Right renal pelvis (tissue), 4 donors: ENCODE measurements at places on chromosomes 6 and 20. TPM values are rescaled to one million over a fixed set of nuclear protein-coding genes. Genes with fewer than 3 reads are reported as not detected.

HSPA1A gene
- polyA plus RNA-seq: 114 TPM

GRCh38 chr20:12535316-12535715 is 473.5 kb upstream of the SPTLC3 start:
- DNase-seq: no peak

DNA sequence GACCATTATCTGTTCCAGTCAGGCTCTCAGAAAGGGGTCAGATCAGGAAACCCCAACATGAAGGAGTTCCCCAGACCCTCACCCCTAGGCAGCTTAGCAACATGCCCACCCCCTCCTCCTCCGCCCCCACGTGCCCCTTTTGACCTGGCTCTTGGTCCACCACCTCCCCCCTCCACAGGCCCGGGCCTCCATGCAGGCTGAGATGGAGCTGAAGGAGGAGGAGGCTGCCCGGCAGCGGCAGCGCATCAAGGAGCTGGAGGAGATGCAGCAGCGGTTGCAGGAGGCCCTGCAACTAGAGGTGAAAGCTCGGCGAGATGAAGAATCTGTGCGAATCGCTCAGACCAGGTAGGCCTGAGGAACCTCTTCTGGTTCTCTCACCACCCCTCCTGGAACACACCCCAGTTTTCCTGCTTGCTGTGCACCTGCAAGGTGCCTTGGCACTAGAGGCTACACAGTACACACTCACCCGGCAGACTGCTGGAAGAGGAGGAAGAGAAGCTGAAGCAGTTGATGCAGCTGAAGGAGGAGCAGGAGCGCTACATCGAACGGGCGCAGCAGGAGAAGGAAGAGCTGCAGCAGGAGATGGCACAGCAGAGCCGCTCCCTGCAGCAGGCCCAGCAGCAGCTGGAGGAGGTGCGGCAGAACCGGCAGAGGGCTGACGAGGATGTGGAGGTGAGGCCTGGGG is 21.9 kb downstream of the DEF6 start:
- no peak for DNase-seq

GRCh38 chr20:10005885-10006284 is 28.9 kb upstream of the ANKEF1 start:
- DNase-seq: no peak

DNA sequence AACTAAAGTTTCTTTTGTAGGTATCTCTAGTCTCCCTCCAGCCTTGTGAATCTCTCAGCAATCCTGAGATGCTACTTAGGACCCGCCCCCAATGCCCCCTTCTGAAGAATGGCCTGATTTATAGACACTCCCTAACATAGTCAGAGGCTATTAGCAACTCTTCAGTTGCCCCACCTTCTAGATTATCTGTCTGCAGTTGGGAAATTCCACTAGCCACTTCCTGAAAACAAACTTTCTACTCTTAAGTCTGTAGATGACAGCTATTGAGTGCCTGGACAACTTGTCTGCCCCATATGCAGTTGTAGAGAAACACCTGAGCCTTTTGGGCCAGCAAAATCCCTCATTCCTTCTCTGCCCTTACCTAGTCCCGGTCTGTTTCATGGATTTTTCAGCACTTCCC is 188.2 kb upstream of the PREP start:
- no peak for DNase-seq

DEFB119 gene
- not detected for polyA plus RNA-seq

SNAI1 gene
- 13.6 TPM for polyA plus RNA-seq

ULBP2 gene
- polyA plus RNA-seq: 0.67 TPM

NRSN1 gene
- polyA plus RNA-seq: 0.58 TPM

PROKR2 gene
- not detected for polyA plus RNA-seq

ABCF1 gene
- 65.8 TPM for polyA plus RNA-seq

GRM1 gene
- polyA plus RNA-seq: 0.20 TPM

DNA sequence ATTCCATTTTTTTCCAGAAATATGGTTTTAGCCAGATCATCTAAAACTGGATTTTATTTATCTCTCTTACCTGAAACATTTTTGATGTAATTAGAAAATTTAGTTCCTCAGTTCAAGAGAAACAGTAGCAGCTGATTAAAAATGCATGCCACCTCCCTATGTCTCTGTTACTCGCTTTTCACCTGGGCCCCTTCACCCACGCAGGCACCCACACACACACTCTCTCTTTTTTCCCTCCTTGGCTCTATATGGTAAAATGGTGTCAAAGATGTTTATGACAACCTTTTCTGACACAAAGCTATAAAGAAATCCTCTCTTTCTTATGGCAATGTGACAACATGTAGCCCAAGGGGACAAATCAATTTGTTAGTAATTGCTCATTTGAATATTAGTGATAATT is 5.8 kb upstream of the SGK1 start:
- no peak for DNase-seq

DNA sequence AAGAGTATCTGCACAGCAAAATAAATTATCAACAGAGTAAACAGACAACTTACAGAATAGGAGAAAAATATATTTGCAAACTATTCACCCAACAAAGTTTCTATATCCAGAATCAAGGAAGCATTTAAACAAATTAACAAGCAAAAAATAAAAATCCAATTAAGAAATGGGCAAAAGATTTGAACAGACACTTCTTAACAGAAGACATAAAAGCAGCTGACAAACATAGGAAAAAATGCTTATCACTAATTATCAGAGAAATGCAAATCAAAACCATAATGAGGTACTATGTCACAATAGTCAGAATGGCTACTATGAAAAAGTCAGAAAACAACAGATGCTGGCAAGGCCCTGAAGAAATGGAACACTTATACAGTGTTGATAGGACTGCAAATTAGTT is 434.2 kb upstream of the ADGRB3 start:
- no peak for DNase-seq

NELFE gene
- 88.7 TPM for polyA plus RNA-seq

SLC25A27 gene
- polyA plus RNA-seq: 32.8 TPM

GRCh38 chr20:17225851-17226409 is 910 bp upstream of the PCSK2 start:
- no peak for DNase-seq
